PC-3 (cell line): ENCODE measurements at places on chromosomes 12 and 14.
A peak's percentile ranks its signal among the peaks of the same experiment; 100 is the strongest.

- no peak for DNase-seq
Observed at GRCh38 chr14:28745176-28745575, 21.4 kb upstream of the FOXG1 start.

- DNase-seq, result no peak
Observed at GRCh38 chr14:54777395-54777794, 125.2 kb downstream of the GCH1 start.

- DNase-seq, result no peak
Observed at GRCh38 chr12:124527861-124528561, 39.4 kb downstream of the NCOR2 start.

DNA sequence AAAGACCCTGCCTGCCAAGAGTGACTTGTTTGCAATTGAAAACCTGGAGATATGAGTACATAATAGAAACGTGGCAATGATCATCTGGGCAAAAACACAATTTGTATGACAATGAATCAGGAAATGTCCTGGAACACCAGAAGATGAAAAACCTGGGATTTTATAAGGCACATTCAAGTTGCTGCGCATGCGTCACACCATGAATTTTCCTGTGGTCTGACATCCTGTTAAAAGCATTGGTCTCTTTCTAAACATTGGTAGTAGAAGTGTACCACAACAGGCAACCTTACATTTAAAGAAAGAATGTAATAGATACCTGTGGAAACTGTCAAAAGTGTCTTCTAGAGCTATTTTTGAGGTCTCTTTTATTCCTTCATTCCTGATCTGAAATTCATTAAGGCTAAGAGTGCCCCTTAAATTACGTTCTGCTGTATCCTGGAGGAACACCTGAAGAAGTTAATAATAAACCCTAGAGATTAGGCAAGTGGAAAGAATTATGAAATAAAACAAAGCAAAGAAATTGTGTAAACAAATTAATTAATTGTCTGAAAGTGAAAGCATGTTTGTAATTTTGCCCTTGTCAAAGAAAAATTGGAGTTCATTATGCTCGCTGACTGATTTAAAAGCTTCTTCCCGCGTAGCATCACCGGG lies 676.5 kb downstream of the DIO2 start:
- no peak for DNase-seq

DNA sequence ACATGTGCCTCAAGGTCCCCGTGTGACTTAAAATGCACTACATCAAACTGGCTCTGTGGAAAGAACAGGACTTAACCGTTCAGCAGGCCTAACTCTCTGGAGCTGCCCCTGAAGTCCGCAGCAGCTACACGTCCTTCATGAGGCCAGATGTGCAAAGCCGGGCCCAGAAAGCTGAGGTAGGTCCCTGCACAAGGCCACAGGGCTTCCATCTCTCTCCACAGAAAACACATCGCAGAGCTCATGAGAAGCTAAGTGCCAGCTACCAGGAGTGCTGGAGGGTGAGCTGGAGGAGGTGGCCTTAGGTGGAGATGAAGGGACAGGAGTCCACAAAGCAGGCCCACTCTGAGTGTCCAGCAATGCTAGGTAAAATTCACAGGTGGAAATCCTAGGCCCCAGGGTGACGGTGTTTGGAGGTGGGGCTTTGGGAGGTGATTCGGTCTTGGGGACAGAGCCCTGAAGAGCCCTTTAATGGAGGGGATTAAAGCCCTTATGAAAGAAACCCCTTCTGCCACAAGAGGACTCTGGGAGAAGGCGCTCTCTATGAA lies 52.4 kb downstream of the VCPKMT start:
- DNase-seq, result no peak

GRCh38 chr12:127565241-127565640 lies 701.7 kb upstream of the TMEM132C start:
- DNase-seq, result no peak

- DNase-seq, result no peak
Observed at GRCh38 chr12:45224311-45224710, 8.4 kb downstream of the ANO6 start.

DNA sequence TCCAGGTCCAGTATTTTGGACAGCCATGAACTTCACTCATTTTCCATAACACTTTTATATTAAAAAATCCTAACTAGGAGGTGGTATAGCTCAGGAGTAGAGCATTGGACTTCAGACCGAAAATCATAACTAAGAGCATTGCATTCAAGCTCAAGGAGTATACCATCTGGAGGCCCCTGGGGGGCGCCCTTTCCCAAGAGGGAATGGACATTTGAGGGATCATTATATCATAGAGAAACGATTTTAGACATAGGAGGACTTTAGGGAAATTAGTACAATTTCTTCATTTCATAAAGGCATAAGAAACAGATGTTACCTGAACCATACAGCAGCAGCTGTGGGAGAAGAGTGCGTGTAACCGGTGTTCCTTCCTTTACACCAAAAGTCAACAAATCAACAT lies 5.2 kb upstream of the ATG14 start:
- peak; percentile 82 for DNase-seq

DNA sequence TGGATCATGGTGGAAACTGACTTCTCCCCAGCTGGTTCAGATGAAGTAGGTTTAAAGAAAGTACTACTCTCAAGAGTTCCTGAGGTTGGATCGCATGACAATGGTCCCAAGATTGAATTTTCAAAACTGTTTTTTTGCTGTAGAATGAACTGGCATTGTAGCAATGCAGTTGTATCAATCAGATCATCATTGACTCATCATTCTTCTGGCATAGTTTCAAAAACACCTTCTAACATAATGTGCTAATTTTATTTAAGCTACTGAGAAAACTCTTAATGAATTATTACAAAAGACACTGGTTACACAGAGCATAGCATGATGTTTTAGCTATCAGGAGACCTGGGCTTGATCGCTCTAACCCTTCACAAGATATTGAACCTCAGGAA lies 384.5 kb upstream of the DCN start:
- peak; percentile 21 for DNase-seq

DNA sequence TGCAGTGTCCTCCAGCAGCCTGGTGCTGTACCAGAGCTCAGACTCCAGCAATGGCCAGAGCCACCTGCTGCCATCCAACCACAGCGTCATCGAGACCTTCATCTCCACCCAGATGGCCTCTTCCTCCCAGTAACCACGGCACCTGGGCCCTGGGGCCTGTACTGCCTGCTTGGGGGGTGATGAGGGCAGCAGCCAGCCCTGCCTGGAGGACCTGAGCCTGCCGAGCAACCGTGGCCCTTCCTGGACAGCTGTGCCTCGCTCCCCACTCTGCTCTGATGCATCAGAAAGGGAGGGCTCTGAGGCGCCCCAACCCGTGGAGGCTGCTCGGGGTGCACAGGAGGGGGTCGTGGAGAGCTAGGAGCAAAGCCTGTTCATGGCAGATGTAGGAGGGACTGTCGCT lies 15.2 kb downstream of the C12orf43 start:
- DNase-seq, result no peak

DNA sequence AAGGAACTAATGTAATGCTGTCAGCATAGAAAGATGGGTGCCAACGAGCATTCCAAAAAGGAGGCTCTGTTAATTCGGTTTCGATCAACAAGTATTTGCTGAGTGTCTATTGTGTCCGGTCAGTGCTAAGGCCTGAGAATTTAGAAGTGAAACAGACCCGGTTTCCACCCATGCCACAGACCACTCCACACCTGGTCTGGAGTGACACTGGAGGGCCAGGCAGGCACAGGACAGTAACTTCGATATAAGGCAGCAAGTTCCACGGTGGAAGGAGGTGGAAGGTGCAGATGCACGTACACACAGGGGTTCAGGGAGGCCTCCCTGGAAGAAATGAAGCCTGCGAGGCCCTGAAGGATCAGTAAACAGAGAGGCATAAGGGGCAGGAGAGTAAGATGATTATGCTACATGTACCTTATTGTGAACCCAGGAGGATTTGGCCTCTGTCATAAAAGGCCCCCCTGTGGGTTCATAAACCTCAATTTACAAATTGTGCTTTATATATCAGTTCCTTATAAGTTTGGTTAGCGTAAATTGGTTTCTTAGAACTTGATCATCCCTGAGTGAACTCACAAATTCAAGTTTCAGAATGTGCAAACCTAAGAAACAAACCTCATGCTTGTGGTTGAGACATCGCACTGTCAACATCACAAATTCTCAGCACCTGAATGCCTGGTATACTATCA lies 25.9 kb downstream of the SSH1 start:
- DNase-seq, result no peak

- peak; percentile 33 for DNase-seq
Observed at GRCh38 chr14:57461777-57462320, 31.8 kb downstream of the CCDC198 start.

DNA sequence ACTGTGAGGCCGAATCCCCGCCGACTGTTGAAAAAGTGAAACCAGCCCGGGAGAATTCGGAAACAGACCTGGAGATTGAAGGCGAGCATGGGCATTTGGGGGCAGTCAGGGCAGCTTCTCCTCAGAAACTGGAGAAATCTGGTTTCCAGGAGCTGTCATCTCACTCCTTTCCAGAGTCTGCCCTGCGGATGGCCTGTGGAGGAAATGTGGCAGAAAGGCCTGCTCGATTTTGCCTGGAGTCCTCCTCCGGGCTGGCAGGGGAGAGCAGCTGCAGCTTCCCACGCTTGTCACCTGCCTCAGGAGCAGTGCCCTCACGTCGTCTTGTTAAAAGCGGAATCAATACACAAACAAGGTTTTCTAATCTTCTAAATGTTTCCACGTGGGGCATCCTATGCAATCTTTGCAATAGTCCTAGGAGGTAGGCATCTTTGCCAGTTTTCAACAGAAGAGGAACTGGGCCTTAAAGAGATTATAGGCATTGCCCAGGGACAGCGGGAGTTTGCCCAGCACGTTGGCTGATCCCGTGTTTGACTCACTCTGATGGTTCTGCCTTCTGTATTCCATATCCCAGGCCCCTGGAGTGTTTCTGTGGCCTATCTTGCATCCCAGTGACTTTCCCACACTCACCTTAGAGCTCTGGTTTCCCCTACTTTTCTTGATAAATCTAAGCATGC lies 2.3 kb downstream of the LRRC74A start:
- no peak for DNase-seq

DNA sequence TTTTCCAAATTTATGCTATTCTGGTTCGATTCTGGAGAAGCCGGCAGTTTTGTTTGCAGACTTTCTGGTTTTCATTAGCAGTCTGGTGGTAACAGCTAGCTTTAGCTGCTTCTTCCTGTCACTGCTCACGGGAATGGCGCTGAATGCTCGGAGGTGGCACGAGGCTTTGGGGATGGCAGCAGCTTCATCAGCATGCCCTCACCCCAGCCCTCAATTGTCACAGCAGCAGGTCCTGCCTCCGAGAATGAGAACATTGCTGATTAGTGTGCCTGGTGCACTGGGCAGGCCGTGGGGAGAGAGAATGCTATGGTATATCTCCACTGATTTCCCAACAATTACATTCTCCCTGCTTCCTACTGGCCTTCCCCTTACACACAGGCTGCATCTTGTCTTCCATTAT lies 73.6 kb downstream of the SAMD4A start:
- DNase-seq, result no peak

DNA sequence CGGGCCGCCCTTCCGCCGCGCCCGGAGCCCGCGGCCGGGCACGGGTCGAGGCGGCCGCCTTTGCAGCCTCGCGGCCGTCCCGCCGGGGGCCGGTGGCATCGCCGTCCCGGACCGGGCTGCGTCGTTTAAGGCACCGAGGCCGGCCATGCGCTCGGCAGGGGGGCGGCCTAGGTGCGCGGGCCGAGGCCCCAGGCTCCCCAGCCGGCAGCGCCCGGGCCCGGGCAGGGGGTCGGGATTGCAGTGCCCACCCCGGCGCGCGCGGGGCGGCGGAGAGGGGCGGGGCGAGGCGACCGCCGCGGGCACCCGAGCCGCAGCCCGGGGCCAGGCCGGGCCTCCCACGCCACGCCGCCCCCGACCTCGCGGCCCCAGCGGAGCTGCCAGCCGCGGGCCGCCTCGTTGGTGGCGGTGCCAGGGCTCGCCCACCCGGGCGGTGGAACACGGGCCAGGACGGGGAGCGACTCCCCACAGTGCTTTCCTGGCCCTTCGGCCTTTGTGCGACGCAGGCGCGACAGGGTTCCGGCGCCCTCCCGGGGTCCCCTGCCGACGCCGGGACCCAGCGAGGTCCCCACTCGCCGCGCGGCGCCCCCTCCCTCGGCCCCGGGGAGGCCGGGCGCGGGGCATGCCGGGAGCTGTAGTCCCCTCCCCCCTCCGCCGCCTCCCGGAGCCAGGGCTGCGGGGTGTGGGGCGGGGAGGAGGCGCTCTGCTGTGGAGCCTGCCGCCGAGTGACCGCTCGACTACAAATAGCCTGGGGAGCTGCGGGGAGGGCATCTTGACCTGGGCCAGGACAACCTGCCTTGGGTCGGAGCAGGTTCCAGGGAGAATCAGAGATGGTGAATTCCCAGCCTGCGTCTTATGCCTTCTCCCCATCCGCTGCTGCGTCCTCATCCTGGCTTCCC lies 769 bp downstream of the FKBP4 start:
- DNase-seq, result peak; percentile 49

GRCh38 chr12:4975574-4975973 lies 65.9 kb downstream of the KCNA1 start:
- no peak for DNase-seq

DNA sequence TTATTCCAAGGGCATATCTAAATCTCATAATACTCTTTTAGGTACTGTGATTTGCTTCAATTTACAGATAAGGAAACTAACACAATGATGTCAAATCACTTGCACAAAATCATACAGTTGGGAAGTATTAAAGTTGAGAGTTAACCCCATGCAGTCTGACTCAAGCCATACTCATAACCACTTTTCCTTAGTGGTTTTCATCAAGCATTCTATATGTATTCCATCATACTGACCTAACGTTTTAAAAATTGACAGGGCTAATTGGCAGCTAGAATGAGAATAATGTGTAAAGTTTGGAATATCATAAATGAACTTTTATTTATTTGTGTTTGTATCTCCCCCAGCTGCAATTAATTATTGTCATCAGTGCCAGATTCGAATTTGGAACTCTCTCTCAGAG lies 20.9 kb downstream of the PUS7L start:
- DNase-seq, result peak; percentile 68

- peak; percentile 78 for DNase-seq
Observed at GRCh38 chr14:96095581-96096476, 56.7 kb downstream of the C14orf132 start.

- peak; percentile 47 for DNase-seq
Observed at GRCh38 chr12:90905691-90906370, 49.1 kb downstream of the CCER1 start.

GRCh38 chr14:60964904-60965303 lies 16.0 kb downstream of the TRMT5 start:
- DNase-seq, result peak; percentile 38

GRCh38 chr14:90627478-90627877 lies 188.8 kb downstream of the TTC7B start:
- DNase-seq, result no peak

GRCh38 chr12:127445581-127446139 lies 821.3 kb upstream of the TMEM132C start:
- DNase-seq, result no peak
